ENCODE measurements at places on chromosomes 12 and 14.
A peak's percentile ranks its signal among the peaks of the same experiment; 100 is the strongest.

GRCh38 chr12:132698341-132698740, 11.0 kb downstream of the PXMP2 start:
- DNase-seq, result no peak

DNA sequence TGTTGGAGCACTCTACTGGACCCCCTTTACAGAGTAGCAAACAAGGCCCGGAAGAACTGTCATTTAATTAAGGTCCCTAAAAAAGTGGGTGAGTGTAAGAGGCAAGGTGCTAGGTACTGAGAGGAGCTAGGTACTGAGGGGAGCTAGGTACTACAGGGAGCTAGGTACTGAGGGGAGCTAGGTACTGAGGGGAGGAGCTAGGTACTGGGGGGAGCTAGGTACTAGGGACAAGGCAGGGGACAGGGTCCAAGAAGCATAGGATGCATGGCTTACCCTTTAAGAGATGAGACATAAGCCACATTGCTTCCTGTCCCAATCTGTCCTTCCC, 4.9 kb downstream of the KRT5 start:
- no peak for DNase-seq

- no peak for DNase-seq
Observed at GRCh38 chr12:51819736-51820525, 28.6 kb downstream of the FIGNL2 start.

DNA sequence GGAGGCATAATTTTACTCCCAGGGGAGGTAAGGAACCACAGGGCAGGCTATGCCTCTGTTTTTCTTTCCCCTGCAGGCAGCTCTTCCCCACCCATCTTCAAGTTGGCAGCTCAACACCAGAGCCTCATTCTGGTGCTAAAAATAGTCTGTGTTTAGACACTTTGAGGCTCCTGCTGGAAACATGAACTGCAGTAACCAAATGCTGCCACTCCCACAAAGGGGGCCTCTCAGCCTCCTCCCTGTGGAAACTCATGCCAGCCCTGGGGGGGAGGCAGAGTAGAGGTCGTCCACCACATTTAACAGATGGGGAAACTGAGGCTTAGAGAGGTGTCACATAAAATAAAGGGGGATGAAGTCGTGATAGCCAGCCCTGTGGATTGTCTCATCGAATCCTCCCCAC, 61.4 kb downstream of the WSCD2 start:
- no peak for DNase-seq

GRCh38 chr12:25761356-25761755, 197.1 kb upstream of the RASSF8 start:
- DNase-seq, result no peak

DNA sequence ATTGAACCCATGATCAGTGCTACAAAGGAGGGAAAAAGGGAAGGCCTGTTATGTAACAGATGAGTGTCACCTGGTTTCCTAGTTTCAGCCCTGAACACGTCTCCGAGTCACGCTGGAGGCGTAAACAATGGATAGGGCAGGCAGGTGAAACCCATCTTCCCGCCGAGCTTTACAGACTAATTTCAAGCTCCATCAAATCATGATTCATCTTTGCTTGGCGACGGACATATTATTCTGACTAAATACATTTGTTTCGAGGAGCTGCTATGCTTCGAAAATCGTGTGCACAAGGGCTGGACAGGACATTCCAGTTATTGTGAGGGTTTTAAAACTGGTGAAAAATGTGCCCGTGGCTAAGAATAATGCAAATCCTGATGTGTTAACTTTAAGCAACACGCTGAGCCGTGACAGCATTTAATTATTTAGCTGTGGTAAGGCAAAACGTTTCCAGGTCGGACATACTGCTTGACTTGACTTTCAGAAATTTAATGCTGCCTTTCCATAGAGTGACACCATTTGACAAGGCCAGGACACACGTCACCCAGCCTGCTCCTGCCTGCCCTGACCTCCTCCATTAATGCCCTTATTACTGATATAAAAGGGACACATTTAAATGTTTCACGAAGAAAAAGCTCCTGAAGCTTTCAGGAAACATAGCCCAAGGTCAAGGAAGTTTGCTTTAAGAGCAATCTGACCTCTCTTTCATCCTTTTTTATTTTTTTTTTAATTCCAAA, 1203.5 kb upstream of the TMEM132C start:
- no peak for DNase-seq

- DNase-seq, result no peak
Observed at GRCh38 chr12:123114304-123115083, 36.4 kb downstream of the PITPNM2 start.

DNA sequence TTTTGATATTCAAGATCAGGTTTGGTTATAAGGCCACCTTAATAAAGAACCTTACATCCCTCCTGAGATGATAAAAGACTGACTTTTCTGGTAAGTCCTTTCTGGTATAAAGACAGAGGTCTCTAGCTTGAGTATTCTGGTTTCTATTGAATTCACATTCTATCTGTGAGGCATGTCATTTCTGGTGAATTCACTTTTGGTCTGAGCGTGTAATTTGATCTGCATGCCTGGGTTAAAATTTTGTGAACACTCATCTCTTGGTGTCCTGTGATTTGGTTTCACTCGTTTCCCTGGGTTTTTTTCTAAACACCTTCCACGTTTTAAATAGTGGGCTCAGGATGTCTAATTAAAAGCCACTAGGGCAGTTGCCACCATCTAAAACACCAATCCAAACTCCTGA, 12.2 kb downstream of the EIF5 start:
- DNase-seq, result peak; percentile 36

DNA sequence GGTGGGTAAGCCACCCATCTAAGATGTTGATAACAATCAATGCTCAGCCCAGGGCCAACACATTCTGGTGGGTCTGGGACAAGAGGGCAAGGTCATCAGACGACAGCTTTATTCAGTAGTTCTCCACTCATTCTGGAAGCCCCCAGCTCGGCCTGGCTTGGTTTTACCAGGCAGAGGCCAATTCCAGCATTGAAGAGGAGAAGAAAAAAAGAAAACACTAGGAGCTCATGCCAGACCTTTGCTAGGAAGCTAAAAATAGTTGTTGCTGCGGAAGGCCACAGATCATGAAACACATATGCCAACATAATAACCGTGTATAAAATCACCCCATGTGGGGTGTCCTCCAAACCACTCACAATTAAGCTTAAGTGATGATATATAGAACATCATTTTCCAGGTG, 44.4 kb downstream of the CCDC60 start:
- DNase-seq, result no peak

DNA sequence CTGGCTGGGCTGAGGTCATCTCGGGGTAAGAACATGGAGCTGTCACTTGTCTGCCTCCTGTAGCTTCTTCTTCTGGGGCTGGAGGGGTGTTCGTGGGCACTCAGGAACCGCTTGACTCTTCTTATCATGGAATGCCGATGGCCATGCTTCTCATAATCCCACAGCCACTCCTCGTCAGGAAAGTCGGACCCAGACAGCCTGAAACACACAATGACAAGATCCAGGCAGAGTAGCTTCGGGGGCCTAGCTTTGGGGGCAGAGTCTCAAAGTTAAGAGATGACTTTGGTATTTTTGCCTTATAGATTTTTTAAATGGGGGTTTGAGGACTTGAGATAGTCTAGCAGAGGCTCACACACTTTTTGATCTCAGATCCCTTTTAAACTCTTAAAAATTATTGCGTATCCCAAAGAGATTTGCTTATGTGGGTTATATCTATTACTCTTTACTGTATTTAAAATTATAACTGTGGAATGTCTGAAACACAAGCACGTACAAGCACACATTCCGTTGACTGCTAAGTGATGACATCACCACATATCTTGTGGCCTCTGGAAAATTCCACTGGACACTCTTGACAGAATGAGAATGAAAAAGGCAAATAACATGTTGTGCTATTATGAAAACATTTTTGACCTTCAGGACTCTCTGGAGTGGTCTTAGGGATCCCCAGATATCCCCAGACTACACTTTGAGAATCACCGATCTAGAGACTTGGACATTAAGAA, 43.3 kb downstream of the BEST3 start:
- peak; percentile 92 for DNase-seq

DNA sequence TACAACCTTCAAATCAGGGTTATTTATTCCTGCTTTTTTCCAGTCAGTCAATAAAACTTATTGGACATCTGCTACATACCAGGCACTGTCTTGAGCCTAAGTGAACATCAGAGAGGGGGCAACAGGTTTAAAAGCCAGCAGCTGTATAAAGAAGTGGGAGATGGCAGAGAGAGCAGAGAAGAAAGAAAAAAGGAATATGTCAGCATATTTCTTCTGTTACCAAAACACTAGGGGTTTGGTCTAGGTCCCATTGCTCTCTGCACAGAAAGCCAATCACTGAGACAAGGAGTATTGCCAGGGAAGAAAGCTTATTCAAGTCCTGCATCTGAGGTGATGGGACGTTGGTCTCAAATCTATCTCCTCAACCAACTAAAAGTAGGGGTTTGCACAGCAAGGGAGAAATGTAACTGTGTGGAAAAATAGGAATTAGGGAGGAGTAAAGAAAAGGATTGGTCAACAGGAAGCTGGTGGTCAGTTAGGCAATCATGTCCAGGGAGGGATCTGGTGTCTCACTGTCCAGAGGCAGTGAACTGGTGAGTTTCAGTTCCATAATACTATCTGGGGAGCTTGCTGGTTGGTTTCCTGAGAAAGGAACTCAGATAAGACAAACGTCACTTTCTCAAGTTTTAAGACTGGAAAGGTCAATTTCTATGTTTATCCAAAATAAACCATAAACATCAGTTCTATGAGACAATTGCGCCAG, 107.5 kb downstream of the PHLDA1 start:
- no peak for DNase-seq

DNA sequence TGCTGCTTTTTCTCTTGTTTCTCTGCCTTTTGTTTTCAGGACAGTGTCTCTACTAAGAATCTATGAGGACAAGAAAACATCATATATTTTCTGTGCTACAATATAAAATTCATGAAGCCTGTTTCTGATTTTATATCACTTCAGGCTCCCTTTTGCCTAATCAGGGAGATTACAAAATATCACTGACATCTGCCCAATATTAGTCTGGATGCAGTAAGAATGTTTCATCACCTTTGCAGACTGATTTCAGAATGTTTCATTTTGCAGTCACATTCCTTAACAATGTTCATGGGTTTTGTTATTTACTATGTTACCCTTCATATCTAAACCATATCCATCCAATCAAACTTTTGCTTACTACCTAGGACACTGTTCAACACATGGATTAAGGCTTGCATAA, 491 bp upstream of the CLEC6A start:
- no peak for DNase-seq

DNA sequence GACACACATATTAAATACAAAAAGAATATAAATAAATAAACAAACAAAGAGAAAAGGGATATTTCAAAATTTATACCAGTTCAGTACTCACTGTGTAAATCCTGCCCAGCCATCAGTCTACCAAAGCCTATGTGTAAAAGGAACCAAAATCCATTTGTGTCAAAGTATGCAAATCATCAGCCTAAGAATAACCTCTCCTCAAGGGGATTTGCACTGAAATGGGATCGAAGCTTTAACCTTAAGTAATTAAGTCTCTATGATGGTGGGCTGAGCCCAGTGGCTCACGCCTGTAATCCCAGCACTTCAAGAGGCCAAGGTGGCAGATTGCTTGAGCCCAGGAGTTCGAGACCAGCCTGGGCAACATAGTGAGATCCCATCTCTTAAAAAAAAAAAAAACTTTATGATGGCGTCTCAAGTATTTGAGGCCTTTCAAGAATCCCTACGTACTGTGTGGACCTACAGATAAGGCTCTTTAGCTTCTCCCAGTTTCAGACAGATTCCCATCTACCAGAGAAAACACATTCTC, 57.8 kb upstream of the METAP2 start:
- DNase-seq, result no peak

GRCh38 chr14:105894125-105894977, 368.0 kb downstream of the TMEM121 start:
- DNase-seq, result no peak

DNA sequence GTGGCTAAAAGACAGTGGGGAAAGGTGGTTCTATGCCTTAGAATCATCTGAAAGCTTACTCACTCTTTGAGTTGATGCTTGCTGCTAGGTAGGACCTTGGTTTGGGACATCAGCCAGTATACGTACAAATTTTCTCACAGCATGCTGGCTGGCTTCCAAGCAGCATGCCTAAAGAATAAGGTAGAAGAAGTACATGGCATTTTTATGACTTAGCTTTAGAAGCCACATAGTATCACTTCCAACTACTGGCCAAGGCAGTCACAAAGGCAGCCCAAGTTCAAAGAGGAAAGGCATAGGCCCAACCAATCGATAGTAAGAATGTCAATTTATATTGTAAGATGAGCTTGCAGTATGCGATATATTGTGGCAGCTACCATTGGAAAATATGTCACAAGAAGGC, 284.2 kb upstream of the CAND1 start:
- DNase-seq, result no peak

GRCh38 chr12:96060041-96060440, 24.7 kb upstream of the LTA4H start:
- DNase-seq, result no peak

DNA sequence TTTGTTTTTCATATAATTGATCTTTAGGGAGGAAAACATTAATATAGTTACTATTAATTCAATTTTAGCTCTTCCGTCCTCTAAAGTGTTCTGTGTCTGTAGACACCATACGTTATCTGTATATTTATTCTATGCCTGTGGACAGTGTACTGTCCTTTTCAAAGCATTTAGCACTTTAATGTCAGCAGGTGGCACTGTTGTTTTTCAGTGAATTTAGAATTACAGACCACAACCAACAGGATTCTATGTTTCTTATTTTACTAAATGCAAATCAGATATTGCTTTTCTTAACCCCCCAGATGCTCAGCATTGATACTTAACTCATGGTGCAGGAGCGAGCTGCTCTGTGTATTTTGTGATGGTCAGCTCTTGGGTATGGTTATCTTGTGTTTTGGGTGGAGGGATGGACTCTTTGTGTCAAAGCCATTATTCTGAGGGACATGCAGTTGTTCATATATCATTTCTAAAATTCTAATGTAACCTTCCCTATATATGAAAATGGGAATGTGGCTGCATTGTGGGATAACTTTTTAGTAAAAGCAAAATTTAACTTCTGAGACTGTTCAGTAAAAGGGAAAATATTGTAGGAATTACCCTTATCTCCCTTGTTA, 65.2 kb downstream of the PAPOLA start:
- peak; percentile 48 for DNase-seq

- DNase-seq, result peak; percentile 80
Observed at GRCh38 chr12:19624491-19624890, 185.2 kb downstream of the AEBP2 start.

- no peak for DNase-seq
Observed at GRCh38 chr14:48731260-48731659, 854.9 kb downstream of the RPS29 start.

GRCh38 chr12:32559434-32559833, 119.7 kb upstream of the DNM1L start:
- DNase-seq, result no peak

DNA sequence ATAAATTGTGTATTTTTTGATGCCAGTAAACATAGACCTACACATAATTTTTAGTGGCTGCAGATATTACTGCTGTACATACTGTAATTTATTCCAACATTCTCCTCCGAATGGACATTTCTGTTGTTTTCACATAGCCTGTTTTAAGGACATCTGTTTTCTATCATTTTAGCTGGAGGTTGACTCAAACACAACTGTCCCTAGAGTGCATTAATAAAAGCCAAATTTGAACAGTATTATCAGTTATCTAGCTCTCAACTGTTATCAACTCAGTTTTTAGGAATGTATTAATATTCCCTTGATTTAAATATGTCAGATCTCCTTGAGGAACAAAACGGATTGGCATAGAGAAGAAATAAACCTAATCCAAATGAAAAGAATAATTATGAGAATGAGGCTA, 17.2 kb upstream of the PIWIL1 start:
- DNase-seq, result no peak

- no peak for DNase-seq
Observed at GRCh38 chr14:36452860-36453259, 67.2 kb downstream of the NKX2-1 start.

GRCh38 chr12:107600581-107601144, 84.9 kb upstream of the PWP1 start:
- no peak for DNase-seq

- DNase-seq, result no peak
Observed at GRCh38 chr14:101055106-101055662, 151.7 kb upstream of the RTL1 start.
